ENCODE measurements at places on chromosomes 4 and X.
A peak's percentile ranks its signal among the peaks of the same experiment; 100 is the strongest.

DNA sequence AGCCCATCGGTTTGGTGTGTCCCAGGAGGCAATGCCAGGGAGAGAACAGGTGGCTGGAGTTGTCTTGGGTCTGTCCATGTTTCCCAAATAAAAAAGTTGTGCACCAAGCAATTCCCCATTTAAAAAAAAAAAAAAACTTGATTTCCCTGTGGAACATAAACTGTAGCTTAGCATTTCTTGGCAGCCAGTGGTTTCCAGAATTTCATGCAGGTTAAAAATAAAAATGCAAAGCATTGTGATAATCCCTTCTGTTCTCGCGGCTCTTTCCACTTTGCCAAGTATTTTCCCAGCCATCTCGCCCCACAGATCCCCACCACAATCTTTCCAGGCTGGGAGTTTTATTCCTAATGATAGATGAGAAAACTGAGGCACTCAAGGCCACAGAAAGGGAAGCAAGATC, 51.4 kb upstream of the MSX1 start:
- no peak for DNase-seq

- DNase-seq = no peak
Observed at GRCh38 chr4:105293360-105293759, 146.7 kb downstream of the TET2 start.

GRCh38 chrX:139751053-139751452, 43.1 kb upstream of the MCF2 start:
- no peak for DNase-seq

DNA sequence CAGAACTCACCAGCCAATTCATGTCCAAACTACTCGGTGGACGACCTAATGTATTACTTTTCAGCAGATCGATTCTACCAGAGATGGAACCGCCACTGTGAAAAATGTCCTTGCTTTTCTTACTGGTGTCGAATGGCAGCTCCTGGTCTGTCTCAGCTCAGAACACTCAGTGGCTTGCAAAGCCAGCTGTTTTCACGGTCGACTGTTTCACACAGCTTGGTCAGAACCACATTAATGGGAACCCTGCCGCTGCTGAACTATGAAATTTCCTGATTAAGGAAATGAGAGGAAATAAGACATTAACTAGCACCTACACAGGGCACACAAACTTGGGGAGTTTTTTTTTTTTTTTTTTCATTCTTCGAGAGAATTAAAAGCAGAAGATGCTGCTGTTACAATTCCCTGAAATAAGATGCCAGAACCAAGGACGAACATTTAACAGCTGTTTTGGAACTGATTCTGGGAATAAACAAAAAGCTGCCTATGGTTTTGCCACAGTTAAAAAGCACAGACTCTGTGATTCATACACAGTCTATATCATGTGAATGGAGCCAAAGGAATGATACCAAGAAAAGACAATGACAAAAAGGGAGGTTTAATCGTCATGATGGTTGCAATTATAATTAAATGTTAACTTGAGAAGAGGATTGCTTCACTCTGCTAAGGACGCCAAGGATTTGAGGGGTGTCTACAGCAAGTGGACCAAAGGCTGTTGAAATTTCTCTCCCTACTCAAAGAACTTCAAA, 31.3 kb downstream of the SUPT20HL2 start:
- no peak for DNase-seq

GRCh38 chr4:60808726-60809485, 391.2 kb upstream of the ADGRL3 start:
- no peak for DNase-seq

DNA sequence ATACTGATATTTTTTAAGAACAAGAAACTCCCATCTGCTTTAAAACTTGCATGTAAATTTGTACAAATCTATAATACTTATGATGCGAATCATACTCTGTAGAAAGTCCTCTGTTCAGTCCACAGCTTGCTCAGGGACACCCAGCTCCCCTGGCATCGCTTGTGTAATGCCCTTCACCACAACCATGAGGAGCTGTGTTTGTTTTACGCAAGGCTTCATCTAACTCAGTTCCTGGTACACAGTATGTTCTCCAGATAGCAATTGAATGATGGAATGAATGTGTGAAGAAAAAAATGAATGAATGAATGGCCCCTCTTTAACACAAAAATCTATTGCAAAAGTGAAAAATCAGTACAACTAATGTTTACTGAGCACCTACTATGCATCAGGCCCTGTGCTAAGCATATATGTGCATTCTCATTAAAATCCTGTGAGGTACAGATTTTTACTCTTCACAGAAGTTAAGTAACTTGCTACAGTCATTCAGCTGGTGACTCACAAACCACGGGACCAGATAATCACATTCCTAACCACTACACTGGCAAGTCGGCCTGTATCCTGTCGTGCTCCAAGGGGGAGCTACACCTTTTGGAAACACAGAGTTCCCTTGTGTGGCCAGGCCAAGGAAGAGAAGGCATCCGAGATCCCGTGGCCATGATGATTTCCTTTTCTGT, 58.7 kb upstream of the KDR start:
- DNase-seq = peak; percentile 71

GRCh38 chr4:5660185-5660584, 48.2 kb downstream of the EVC2 start:
- DNase-seq = no peak

- no peak for DNase-seq
Observed at GRCh38 chrX:7503251-7503650, 339.7 kb upstream of the VCX start.

DNA sequence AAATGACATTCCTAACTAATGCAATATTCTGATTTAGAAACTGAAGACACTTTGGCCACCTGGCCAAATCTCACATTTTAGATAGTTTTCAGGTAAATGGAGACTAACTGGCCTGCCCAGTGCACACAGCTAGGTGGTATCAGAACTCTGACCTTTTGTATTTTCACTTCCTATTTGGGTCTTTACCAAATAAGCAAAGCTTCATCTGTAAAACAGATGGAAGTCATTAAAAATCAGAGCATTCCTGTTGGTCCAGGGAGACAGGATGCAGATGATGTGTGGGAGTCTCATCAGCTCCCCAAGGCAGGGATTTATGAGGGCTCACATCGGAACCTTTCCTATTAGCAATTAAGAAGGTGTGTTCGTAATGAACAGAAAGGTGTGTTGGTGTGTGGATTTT, 57.7 kb downstream of the ARHGAP10 start:
- DNase-seq = no peak

DNA sequence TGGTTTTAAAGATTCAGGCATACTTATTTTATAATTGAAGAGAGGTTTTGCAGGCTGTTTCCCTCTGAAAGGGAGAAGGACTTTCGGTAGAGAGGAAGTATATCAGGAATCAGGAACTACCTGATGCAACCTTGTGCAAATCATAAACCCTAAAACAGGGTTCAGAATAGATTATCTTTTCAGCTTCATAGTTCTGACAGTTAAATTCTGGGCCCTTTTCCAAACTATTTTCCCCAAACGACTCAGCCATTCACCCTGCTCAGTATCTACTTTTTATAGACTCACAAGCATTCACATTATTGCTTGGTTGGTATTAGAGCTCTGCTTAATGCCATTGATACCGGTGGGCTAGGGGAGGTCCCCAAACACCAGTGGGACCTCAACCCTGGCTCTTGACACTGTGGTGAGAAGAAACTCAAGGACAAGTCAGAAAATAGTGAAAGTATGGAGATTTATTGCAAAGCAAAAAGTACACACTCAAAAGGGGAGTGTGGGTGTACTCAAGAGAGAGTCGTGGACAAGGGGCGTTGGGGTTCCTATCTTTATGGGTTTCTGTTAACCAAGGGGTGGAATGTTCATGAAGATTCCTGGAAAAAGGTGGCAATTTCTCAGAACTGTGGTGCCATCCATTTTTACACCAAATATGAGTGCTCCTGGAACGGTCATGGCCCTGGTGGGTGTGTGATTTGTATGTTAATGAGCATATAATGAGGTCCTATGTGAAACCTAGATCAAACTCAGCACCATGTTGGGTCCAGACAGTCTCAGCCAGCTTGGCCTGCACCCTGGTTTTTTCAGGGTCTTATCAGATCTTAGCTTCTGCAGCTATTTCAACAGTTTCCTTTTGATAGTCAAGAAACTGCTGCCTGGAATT, 238.3 kb downstream of the DCLK2 start:
- no peak for DNase-seq

- DNase-seq = no peak
Observed at GRCh38 chr4:13706120-13706519, 78.6 kb upstream of the BOD1L1 start.

DNA sequence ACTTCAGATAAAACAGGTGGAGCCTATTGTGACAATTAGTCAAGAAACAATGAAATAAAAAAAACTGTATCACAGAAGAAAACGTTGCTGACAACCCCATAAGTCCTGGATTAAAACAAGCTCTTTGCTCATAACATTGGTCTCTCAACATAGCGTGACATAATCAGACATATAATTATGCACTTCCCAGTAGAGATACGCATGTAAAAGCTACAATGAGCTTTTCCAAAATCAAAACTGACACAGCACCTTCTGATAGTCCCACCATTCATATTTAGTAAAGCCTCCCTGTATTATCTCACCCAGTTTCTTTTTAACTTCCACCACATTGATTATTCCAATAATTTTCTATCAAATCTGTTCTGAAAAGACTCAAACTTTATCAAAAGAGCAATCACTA, 372.1 kb upstream of the SMIM31 start:
- no peak for DNase-seq

GRCh38 chrX:31124536-31124935, 52.7 kb upstream of the FTHL17 start:
- no peak for DNase-seq

DNA sequence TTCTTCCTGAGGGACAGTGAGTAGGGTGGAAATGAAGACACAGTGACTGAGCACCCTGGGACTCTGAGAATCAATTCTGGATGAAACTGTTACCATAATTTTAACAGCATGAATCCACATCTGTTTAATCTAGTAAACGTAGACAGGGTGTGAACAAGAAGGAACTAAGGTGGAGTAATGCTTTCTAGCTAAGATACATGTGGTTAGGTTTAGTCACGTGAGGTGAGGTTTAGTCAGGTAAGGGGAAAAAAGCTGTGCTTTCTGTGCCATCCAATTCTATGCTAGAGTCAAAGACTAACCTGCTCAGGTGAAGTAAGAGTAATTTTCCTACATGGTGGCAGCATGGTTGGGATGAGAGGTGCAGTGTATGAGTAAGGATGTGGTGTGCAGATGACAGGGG, 54.0 kb upstream of the C4orf54 start:
- no peak for DNase-seq

- DNase-seq = no peak
Observed at GRCh38 chr4:125184116-125184515, 130.6 kb upstream of the FAT4 start.

- no peak for DNase-seq
Observed at GRCh38 chr4:47752214-47752613, 85.7 kb downstream of the CORIN start.

GRCh38 chr4:144580430-144580829, 65.5 kb upstream of the HHIP start:
- DNase-seq = no peak

GRCh38 chr4:118839221-118839927, 3.4 kb upstream of the SEC24D start:
- no peak for DNase-seq

GRCh38 chrX:26922278-26922677, 540.9 kb downstream of the PPP4R3C start:
- DNase-seq = no peak

GRCh38 chr4:133808151-133808550, 393.4 kb downstream of the PABPC4L start:
- DNase-seq = no peak

Measured in GM04503 (cell line).